Activated T-cell treated with anti-CD3 and anti-CD28 coated beads, Interleukin-2, amount 50 U/mL, for 4 hours (primary cell): ENCODE measurements at places on chromosomes 5 and 9.

DNA sequence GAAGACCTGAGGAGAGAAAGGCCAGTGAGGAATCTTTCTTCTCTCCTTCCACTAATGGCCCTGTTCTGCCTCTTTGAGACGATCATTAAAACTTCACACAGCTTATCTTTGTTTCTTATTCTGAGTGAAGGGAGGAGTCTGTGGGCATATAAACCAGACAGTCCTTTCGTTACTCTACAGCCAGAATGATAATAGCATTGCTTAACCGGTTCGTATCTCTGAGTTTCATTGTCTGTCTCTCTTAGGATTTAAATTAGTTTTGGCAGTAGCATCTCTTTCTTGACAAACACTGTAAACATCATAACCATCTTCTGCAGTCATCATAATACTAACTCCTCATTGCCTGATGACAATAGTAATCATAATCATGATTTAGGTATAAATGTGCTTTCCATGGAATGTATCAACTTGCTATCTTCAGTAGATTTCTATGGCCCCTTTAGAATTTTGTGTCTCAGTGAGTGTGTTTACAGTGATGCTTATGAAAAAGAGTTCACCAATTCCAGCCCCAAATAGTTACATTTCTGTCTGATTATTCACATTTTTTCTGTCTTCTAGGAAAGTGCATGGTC is 618.8 kb upstream of the KLF4 start:
- no peak for DNase-seq

DNA sequence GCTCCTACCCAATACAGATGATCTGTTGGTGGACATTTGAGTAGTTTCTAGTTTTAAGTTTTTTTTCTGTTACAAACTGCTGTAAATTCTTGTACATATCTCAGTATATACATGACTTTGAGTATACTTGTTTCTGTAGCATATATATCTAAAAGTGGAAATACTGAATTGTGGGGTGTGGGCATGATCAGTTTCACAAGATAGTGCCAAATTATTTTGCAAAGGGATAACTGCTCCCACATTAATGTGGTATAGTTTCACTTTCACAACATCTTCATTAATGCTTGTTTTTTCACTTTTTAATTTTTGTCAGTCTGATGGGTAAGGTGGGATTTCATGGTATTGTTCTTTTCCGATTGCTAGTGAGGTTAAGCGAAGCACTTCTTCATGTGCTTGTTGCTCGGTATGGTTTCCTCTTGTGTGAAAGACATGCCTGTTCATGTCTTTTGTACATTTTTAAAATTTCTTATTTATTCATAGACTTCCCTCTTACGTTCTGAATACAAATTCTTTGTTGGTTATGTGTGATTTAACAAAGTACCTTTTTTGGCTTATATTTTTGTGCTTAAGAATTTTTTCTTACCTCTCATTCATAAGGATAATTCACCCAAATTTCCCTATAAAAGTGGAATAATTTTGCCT is 103.5 kb downstream of the CDC42SE2 start:
- DNase-seq: no peak

DNA sequence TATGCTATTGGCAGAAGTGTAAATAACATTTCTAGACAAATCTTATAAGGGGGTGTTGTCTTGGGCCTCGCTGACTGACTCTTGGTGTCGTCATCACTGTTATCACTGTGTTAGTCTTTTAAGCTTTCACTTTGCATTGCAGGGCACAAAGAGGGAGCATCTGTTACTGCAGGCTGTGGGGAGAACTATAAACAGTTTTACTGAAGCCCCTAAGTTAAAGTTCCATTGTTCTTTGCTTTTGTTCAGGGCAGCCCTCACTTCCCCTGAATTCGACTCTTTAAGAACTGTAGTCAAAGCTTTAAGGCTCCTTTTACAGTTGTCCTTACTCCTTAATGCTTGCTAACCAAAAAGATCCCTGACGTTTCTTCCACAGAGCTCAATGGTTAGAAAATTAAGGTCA is 605.0 kb downstream of the RAB3C start:
- DNase-seq: no peak

DNA sequence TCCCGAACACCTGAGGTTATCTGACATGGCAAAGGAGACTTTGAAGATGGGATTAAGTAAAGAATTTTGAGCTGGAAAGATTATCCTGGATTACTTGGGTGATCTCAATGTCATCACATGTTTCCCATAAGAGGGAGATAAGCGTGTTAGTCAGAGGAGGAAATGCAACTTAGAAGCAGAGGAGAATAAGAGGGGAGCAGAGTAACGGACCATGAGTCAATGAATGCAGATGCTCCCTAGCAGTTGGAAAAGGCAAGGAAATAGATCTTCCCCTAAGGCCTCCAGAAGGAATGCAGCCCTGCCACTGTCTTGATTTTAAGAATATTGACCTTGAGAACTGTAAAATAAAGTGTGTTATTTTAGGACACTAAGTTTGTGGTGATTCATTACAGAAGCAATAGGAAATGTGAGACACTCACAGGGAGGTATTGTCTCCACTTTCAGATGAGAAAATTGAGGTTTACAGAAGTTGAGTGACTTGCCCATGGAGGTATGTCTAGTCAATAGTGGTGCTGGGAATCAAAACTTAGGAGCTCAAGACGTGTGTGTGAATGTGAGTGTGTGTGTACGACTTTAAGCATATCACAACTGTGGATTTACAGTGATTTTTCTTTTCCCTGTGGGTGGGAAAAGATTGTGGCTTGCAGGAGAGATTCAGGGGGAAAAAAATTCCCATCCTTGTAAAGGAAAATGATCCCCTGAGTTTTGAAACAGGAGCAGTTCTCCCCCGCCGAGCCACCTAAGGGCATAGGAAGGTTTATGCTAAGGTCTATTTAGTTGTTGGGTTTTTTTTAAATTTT is 125.3 kb downstream of the TRIM32 start:
- DNase-seq: no peak

GRCh38 chr9:125343518-125344275 is 82.1 kb downstream of the GAPVD1 start:
- DNase-seq: no peak

DNA sequence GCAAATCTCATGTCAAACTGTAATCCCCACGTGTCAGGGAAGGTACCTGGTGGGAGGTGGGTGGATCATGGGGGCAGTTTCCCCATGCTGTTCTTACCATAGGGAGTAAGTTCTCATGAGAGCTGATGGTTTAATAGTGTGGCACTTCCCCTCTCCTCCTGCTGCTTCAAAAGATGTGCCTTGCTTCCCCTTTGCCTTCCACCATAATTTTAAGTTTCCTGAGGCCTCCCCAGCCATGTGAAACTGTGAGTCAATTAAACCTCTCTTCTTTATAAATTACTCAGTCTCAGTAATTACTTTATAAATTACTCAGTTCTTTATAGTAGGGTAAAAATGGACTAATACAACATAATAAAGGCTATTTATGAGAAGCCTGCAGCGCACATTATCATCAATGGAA is 7.1 kb upstream of the CNTRL start:
- no peak for DNase-seq

- DNase-seq: no peak
These were observed 95.2 kb downstream of the DEPDC1B start for GRCh38 chr5:60604771-60605170.

DNA sequence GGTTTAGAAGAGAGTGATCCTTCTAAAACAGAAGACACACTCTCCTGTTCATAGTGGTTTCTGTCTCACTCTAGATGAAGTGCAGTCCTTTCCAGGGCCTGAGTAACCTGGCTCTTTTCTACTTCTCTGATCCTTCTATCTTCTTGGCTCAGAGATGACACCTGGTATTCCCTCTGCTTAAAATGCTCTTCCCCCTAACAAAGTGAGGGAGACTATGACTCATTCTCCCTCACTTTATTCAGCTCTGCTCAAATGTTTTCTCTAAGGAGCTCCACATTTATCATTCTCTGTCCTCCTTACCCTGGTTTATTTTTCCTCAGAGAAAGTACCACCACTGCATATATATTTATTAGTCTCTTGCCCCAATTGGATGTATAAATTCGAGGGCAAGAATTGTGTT is 24.6 kb downstream of the TUT7 start:
- no peak for DNase-seq

- no peak for DNase-seq
These were observed 131.7 kb upstream of the GDNF start for GRCh38 chr5:37971483-37972024.

DNA sequence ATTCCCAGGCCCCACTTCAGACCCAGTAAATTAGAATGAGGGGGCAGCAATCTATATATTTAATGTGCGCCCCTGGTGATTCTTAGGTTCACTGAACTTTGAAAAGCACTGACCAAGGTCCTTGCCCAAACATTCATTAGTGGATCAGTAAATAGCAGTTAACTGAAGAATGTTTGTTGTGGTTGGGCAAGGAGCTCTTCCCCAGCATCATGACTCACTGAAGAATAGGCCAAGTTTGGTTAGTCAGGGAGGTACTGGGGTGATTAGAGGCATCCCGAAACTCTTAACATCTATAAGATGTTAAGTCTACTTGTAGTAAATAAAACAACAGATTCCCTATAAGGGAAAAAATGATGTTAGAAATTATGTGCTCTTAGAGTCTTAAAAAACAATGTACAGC is 833 bp upstream of the MROH2B start:
- no peak for DNase-seq

DNA sequence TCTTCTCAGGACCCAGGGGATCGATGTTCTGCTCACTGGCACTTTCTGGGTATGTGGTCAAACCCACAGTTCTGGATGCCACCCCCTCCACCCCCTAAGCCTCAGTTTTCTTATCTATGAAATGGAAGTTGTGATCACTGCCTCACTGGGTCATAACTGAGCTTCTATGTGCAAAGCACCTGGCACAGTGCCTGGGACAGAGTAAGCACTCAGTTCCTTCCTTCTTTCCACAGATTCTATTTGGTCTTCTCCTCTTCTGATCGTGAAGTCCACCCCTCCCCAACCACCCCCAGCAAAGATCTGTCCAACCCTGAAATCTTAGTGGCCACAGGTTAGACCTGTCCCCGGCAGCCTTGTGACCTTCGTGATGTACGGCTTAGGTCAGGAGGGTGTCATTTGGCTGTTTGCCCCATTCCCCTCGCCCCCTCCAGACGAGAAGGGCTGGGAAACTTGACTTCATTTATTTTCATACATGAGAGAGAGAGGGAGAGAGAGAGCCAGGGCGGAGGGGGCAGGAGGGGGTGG is 181.4 kb downstream of the FGF18 start:
- DNase-seq: no peak

DNA sequence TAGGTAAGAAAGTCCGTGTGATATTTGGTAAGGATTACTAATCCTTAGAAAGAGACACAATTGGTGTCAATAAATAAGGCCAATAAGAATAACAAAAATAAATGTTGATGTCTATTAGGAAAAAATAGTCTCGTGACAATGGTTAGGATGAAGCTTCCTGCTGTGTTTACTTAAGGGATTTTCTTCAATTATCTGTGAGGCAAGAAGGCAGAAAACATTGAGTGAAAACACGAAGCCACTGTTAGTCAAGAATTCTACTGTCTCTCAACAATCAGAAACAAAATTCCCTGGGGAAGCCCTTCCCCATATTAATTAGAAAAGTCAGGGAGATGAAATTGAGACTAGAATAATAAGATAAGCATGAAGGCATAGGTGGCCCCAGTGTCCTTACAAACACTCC is 149.0 kb downstream of the SYK start:
- DNase-seq: no peak

GRCh38 chr5:88899096-88899737 is 16.2 kb upstream of the MEF2C start:
- DNase-seq: no peak

DNA sequence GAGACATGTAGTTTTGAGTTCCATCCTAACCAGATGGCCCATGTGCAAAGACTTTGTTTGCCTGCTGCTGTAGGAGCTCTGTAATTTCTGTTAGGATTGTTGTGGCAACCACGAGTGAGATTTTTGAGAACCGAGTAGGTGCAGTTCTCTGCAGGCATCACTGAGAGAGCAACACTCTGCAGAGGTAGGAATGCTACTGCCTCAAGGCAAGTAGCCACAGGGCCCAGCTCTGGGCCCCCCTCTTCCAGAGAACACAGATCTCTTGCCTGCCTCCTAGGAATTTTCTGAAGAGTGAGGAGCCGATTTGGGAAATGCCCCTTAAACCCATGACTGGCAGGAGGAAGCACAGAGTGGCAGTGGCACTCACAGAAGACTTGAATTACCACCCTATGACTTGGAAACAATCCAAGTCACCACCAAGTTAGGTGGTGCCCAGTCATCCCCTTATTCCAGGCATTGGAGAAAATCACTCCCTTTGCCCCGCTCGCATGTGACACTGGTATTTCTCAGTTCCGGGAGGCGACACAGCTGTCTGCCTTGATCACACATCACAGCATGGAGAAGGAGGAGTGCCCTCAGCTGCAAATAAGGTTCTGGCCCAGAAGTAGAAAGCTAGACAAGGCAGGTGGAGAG is 52.5 kb upstream of the SLC2A8 start:
- DNase-seq: no peak

GRCh38 chr5:83956386-83956785 is 235.7 kb upstream of the HAPLN1 start:
- no peak for DNase-seq

DNA sequence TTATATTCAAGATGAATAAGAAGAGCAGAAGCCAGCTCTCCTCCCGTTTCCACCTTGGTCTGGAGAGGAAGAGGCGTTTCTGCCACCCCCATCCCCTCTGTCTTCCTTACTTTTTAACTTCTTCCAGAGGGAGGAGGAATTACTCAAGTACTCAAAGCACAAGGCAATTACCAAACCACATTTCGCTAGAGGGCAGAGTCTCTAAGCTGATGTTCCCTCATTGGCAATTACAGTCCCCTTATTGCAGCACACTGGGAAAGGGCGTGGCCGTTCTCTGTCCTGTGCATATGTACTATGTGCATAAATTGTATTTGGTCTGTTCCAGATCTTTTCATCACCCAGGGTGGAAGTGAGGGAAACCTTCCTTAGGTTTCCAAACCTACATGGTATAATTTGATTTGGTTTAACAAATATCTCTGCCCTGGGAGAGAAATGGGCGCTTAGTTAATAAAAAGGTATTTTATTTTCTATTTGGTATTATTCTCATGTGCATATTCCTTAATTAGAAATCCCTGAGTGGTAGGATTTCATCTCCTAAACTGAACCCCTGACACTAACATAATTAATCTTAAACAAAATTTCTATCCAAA is 29.8 kb upstream of the ALDOB start:
- no peak for DNase-seq

GRCh38 chr9:83039303-83039702 is 23.6 kb downstream of the RASEF start:
- DNase-seq: no peak

- DNase-seq: no peak
These were observed 11.1 kb upstream of the FSD1L start for GRCh38 chr9:105436783-105437182.

GRCh38 chr5:61030163-61030482 is 85.1 kb downstream of the NDUFAF2 start:
- DNase-seq: no peak

- no peak for DNase-seq
These were observed 202.9 kb downstream of the NR2F1-AS1 start for GRCh38 chr5:93378073-93378472.

GRCh38 chr5:105397749-105398148 is 1835.2 kb upstream of the NUDT12 start:
- DNase-seq: no peak
